Astrocyte (in vitro differentiated cells and primary cell): ENCODE measurements at places on chromosomes 5 and 9. TPM values are rescaled to one million over a fixed set of nuclear protein-coding genes. Genes with fewer than 3 reads are reported as not detected.

GRCh38 chr5:39113354-39113953 lies 39.3 kb upstream of the RICTOR start:
- DNase-seq = peak; percentile 4

The LOX gene
- 1,150 and 1,249 TPM in 2 replicates for total RNA-seq

DNA sequence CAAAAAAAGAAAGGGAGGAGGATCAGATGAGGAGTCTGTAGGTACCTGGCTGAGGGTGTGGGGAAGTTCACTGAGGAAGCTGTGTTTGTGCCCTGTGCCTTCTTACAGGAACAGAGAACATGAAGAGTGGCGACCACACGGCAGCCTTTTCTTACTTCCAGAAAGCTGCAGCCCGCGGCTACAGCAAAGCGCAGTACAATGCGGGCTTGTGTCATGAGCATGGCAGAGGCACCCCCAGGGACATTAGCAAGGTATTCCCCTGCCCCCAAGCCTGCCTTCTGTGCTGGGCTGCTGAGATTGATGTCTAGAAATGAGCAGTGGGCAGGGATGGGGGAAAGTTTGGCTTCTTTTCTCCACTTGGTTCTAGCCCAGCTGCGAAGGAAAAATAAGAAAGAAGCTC lies 9.5 kb downstream of the DELE1 start:
- no peak for DNase-seq

The VCAN gene
- 431 and 542 TPM in 2 replicates for total RNA-seq
